GOT3 (cell line): ENCODE measurements at places on chromosomes 4 and X.

- DNase-seq, result no peak
Observed at GRCh38 chr4:126614356-126614855, 1018.4 kb upstream of the INTU start.

GRCh38 chr4:80144676-80145470 is 52.4 kb upstream of the PRDM8 start:
- DNase-seq, result no peak

DNA sequence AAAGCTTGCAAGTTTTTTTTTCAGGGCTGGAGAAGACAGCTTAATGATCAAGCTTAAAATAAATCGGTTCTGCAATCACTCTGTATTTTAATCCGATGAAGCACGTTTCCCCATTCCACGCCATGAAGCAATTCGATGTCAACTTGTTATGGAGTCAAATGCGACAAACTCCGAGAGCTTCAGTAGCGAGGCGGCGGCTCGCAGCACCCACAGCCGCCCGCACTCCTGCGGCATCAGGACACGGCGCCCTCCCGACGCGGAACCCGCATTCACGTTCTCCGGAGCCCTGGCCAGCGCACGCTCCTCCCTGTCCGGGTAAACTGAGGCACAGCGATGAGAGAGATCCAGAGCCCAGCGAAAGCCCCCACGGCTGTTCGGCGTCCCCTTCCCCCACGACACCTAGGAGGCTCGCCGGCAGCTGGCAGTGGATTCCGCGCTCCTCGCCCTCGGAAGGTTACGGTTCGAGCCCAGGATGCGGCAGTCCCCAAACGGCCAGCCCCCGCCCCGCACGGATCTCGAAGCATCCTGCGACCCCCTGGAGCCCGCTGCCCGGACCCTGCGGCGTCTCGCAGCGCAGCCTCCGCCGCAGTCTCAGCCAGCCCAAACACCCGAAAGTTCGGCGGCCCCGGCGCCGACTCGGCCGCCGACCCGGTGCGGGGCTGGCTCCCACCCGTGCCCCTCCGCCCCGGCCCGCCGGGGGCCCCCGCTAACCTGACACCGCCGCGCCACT is 507 bp downstream of the MFAP3L start:
- no peak for DNase-seq

DNA sequence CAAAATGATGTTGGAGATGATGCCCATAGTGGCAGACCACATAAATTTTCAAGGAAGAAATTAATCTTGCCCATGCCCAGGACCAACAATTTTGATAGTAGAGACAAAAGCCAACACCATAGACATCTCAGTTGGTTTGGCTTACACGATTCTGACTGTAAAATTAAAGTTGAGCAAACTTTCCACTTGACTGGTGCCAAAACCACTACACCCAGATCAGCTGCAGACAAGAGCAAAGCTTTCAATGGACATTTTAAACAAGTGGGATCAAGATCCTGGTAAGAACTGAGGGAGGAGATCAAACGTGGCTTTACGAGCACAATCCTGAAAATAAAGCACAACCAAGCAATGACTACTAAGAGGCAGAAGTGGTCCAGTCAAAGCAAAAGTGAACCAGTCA is 90.7 kb downstream of the PAPSS1 start:
- no peak for DNase-seq

- no peak for DNase-seq
Observed at GRCh38 chr4:36224972-36225903, 19.1 kb downstream of the ARAP2 start.

- no peak for DNase-seq
Observed at GRCh38 chrX:12770440-12770839, 20.8 kb upstream of the PRPS2 start.

- DNase-seq, result no peak
Observed at GRCh38 chr4:40194602-40195161, 2.1 kb upstream of the RHOH start.

DNA sequence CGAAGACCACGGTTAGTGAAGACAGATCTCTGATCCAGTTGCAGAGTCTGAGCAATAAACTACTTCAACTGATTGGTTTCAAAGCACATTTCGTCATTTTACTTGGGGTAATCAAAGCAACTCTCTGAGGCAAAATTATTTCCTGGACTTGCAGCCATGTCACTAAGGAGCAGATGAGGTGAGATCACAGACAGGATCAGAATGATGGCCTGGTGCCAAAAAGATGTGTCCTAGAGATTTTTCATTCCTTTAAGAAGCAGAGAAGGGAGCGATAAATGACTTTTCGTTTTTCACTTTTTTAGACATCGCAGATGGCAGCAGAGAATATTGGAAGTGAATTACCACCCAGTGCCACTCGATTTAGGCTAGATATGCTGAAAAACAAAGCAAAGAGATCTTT is 83.9 kb downstream of the PTTG2 start:
- no peak for DNase-seq

- no peak for DNase-seq
Observed at GRCh38 chr4:141074098-141074878, 59.0 kb downstream of the RNF150 start.

GRCh38 chr4:125663896-125664767 is 349.4 kb downstream of the FAT4 start:
- no peak for DNase-seq

GRCh38 chr4:113003841-113004240 is 45.6 kb upstream of the ANK2 start:
- DNase-seq, result no peak

DNA sequence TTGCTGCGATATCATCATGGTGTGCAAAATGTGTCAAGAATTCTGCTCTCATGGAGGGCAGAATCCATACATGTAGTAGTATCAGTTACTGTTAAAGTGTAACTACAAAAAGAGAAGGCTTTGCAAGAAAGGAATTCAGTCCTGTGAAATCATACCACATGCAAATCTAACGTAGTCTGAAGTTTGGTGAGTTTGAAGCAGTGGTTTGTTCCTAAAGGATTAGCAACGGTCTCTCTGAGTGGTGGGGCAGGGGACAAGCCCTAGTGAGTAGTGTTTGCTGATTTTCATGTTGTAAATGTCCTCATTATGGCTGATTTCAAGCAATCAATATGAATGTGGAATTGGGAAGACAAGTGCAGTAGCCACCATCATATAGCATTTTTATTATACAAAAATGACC is 47.1 kb upstream of the CLNK start:
- no peak for DNase-seq

- no peak for DNase-seq
Observed at GRCh38 chr4:89411539-89412309, 104.1 kb upstream of the GPRIN3 start.

GRCh38 chr4:76449362-76449767 is 14.3 kb downstream of the SHROOM3 start:
- DNase-seq, result no peak

- DNase-seq, result no peak
Observed at GRCh38 chr4:10009861-10010500, 11.3 kb downstream of the SLC2A9 start.

- no peak for DNase-seq
Observed at GRCh38 chr4:155624478-155624877, 42.2 kb upstream of the GUCY1A1 start.

GRCh38 chrX:134821901-134822300 is 163.6 kb upstream of the PLAC1 start:
- no peak for DNase-seq

- no peak for DNase-seq
Observed at GRCh38 chr4:53105313-53105712, 243.2 kb downstream of the RASL11B start.

GRCh38 chrX:17719711-17720110 is 17.6 kb upstream of the SCML1 start:
- no peak for DNase-seq

- no peak for DNase-seq
Observed at GRCh38 chr4:165682611-165683010, 190.4 kb upstream of the TLL1 start.

- no peak for DNase-seq
Observed at GRCh38 chr4:123469245-123469644, 72.7 kb downstream of the SPRY1 start.

DNA sequence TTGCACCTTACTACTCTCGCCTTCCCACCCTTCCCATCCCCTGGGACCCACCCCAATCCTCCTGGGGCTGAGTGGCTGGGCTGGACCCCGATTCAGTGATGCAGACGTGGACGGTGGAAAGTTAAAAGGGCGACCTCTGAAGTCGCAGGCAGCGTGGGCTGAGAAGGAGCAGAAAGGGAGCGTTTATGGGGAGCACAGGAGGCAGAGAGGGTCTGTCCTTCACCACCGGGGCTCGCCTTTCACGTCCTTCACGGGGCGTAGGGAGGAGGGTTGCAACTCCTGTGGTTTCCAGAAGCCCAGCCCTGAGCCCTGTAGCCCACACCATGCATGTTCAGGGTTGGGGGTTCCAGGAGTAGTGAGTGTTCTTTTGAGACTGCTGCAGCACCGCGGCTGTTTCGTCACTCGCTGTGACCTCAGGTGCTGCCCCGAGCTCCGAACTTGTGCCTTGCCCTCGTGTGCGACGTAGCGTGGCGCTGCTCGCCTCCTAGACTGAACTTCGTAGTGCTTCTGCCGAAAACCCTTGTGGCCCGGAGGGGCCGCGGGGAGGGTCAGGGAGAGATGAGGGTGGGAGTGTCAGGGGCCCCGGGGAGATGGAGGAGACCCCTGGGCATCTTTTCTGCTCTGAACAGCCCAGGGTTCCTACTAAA is 1.6 kb downstream of the NHS start:
- DNase-seq, result no peak

- DNase-seq, result no peak
Observed at GRCh38 chr4:89898304-89898716, 3.7 kb downstream of the MMRN1 start.

DNA sequence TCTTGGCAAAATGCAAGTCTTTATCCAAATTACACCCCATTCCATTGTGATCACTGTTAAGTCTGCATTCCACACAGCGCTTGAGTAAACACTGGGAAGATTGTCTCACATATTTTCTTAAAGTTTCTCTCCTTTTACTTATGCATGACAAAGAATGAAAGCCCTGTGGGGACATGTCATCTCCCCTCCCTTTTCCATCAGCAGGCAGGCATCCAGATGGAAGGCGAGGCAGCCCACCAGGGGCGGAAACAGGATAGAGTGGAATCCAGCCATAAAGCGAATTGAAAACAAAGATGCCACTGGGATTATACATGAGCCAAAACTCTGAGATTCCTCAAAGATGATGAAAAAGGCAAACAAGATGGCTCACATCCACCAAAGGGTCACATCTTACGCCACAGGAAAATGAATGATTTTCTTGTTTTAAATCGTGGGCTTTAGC is 78.2 kb downstream of the AFAP1 start:
- DNase-seq, result no peak

GRCh38 chr4:82680834-82681233 is 117.8 kb downstream of the SCD5 start:
- DNase-seq, result no peak

DNA sequence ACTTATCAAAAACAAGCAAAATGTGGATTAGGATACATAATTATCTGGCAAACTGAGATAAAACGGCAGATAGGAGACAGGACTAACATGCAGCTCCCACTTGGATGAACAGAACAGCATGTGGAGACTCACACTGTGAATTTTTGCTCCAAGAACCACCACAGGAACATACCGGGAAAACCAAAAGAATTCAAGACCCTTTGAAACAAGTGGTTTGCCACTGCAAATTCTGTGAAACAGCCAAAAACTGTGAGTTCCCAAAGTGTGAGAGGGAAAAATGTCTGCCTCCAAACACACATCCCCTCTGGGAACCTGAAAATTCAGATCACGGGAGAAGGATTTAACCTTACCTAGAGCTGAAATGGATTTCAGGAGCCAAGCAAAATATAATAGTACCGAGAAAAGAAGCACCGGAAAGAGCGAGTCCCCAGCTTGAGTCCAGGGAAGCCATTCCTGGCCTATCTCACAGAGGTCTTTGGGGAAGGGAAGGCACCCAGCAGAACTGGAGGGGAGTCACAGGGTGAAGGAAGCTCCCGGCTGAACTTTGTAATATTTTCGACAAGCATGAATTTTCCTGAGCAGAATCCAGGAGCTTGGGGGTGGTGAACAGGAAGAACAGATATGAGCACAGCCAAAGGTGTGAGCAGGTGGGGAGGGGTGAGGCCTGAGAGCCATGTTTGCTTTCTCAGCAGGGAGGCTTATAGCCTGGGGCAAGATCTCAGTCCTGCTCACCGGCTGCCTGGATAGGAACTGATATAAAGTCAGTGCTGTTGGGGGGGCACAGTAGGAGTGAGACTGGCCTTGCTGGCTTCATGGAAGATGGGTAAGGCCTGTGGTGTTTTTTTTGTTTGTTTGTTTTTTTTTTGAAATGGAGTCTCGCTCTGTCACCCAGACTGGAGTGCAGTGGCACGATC is 23.9 kb downstream of the MANBA start:
- no peak for DNase-seq

GRCh38 chr4:36333303-36333877 is 52.0 kb downstream of the DTHD1 start:
- no peak for DNase-seq

DNA sequence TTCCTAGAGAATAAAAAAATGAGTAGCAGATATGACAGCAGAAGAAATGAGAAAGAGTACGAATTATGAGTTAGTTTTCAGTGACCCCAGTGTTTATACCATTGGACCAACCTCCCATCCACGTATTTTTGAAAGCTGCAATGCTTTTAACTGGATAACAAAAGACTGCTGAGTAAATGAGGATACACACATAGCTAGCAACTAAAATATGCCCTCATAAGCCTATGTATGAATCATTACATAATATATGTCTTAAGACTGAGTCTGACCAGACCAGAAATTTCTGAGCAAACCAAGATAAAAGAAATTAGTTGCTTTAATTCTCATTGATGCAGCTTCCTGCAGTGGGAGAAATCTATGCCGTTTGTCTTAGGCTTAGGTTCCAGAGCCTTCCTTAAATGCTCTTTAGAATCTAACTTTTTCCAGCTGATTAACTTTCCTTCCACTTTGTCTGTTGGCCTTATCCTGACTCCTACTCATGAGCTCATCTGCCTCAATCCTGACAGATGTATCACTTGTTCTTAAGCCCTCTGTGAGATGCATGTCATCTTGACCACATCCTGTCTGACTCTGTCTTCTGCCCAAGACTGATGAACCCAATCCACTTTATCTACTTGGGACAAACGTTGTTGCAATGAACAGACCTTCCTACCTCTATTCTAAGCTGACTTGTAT is 301.4 kb upstream of the AADAT start:
- DNase-seq, result no peak

- no peak for DNase-seq
Observed at GRCh38 chr4:10201381-10202223, 85.0 kb upstream of the WDR1 start.

GRCh38 chr4:2402048-2402842 is 16.2 kb downstream of the ZFYVE28 start:
- DNase-seq, result no peak

GRCh38 chr4:121138039-121138825 is 25.9 kb downstream of the TNIP3 start:
- no peak for DNase-seq
